ENCODE measurements at places on chromosomes 5 and 9.

DNA sequence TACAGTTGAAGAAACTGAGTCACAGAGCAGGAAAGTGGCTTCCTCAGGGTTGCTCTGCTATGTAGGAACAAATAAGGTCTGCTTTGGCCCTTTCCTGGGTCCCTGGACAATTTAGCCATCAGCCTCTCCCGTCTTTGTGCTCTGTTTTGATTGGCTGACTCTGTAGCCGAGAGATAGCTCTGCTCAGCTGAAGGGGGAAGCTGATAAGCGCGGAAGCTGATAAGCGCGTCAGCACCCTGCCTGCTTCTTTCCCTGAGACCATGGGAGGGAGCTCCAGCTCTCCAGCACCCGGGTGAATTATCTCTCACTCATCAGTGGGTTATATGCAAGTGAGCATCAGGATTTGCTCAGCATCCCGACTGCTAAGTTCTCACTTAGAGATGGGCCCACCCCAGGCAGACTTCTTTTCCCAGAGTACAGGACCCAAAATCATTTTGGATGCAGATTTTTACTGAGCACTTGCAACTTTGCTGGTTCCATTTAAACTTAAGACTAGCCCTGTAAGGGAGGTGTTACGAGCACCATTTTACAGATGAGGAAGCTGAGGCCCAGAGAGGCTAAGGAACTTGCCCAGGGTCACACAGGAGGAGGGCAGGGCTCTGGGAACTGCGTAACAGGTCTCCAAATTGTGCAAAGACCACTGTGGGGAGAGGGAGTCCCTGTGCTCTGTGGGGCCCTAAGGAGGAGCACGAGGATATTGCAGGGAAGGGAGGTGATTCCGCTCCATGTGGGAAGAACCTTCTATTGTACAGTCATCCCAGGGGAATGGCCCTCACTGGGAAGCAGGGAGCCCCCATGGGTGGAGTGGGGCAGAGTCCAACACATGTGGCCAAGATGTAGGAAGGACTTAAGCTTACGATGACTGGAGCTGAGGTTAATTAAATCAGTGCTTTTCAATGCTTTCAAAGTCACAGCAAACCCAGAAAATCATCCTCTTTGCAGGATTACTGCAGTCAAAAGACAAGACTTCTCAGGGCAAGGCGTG lies 83.7 kb upstream of the ORM1 start:
- no peak for DNase-seq

DNA sequence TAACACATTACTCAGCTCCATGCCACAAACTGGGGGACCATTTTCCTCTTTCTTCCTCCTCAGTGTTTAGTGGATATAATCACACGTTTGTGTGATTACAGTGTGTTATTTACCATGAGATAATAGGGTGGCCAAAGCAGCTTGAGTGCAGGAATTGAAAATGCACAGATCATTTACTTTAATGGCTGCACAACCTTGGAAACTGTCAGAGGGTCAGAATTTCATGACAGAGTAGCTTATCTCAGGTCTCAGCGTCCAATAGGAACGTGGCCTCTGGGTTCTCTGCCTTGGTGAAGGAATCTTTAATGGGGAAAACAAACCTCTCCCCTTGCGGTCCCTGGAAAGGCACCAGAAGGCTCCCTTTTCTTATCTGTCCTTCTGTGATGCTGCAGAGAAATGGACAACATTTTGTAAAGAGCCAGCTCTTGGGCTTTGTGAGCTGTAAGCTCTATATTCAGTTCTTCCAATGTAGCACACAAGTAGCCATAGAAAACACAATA lies 87.4 kb upstream of the CD180 start:
- no peak for DNase-seq

DNA sequence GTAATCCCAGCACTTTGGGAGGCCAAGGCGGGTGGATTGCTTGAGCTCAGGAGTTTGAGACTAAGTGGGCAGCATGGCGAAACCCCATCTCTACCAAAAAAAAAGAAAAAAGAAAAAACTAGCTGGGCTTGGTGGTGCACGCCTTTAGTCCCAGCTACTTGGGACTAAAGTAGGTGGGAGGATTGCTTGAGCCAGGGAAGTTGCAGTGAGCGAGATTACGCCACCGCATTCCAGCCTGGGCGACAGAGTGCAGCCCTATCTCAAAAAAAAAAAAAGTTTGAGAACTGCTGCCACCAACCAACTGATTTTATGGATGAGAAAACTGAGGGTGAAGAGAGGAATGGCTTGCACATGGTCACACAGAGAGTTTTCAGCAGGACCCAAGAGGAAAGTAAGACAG lies 175.1 kb downstream of the DOCK8 start:
- DNase-seq: no peak

- DNase-seq: no peak
These were observed 26.8 kb upstream of the NAA35 start for GRCh38 chr9:85914108-85914507.

- no peak for DNase-seq
These were observed 6.0 kb downstream of the EEIG1 start for GRCh38 chr9:127974769-127975261.

DNA sequence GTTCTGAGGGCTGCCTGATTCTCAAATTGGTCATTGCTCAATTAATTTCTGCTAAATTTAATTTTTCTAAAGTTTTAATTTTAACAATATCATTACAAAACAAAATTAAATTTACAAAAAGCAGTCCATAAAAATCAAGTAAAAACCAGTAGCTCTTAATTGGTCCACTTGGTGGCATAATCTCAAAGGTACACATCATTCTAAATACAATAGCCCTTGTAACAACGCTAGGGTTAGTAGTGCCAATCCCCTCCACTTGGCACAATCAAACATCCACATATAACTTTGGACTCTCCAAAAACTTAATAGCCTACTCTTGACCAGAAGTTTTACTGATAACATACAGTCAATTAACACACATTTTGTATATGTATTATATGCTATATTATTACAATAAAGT lies 1.9 kb upstream of the NDUFB6 start:
- DNase-seq: no peak

DNA sequence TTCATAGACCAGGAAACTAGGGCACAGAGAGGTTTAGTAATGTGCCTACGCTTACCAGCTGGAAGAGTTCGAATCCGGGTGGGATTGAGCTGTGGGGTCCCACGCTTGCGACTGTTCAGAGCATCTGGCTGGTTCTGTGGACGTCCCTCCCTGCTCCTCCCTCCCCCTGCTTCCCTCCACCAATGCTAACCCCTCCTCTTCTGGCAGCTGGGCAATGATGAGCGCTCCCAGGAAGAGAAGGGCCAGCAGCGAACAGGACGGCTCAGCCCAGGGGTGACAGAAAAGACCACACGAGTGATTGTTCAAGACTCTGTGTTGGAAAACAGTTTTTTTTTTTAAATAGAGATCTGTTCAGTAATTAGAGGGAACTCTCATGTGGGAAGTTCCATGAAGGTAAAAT lies 6.9 kb downstream of the FAM163B start:
- no peak for DNase-seq

- DNase-seq: no peak
These were observed at the start of gene ZNF474 for GRCh38 chr5:122129306-122129705. ZNF474 (plus strand) TSS chr5:122129546; CDS start chr5:122151991, 22,445 bp downstream.

DNA sequence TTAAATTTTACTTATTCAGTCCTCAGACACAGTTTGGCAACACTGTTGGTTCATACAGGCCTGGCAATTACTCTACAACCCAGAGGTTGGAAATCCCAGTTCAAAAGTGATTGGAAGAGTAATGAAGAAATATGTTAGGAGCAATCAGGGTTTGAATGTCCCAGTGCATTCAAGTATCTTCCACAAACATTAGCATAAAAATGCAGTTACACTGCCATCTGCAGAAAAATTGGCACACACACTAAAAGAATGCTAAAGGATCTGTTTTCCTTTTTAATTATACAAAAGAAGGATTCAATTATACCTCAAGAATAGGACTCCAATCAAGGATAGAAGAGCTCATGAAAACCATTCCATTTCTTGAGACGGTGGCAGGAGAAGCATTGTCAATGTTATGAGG lies 130.2 kb downstream of the DNAH5 start:
- no peak for DNase-seq
